Bone marrow (tissue), 2 donors: ENCODE measurements at places on chromosomes 5 and 9.

DNA sequence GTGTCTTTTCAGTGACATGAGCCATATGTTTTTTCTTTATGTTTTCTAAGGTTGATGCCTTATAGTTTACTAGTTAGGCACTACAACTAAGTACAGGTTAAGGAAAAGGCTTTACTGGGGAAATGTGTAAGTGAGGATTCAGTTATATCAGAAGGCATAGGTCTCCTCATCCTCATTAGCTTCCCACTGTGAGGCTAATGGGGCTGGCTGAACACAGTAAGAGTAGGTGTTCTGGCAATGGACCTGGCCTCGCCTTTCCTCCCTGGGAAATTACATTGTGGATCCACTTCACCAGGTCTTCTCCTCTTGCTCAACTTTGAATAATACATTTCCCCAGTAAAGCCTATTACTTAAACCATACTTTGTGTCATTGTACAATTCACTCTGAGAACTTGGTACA lies 225.5 kb downstream of the PTPRD start:
- no peak for DNase-seq

- DNase-seq: no peak
These were observed 19.4 kb upstream of the RECK start for GRCh38 chr9:36017278-36017677.

DNA sequence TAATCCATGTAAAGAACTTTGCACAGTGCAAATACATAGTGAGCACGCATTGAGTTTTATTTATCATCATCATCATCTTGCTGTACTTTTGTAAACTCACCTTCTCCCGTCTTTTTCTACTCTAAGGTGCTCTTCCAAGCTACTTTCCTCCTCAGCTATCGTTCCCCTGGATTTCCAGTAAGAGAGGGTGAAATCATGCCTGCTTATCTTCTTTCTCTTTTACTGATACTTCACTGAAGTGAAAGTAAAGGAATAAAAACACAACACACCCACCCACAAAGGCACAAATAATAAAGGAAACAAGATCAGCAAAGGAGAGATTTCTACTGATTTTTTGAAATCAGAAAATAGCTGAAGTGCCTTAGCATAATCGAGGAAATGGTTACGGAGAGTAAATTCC lies 509.9 kb downstream of the RAB3C start:
- DNase-seq: no peak

DNA sequence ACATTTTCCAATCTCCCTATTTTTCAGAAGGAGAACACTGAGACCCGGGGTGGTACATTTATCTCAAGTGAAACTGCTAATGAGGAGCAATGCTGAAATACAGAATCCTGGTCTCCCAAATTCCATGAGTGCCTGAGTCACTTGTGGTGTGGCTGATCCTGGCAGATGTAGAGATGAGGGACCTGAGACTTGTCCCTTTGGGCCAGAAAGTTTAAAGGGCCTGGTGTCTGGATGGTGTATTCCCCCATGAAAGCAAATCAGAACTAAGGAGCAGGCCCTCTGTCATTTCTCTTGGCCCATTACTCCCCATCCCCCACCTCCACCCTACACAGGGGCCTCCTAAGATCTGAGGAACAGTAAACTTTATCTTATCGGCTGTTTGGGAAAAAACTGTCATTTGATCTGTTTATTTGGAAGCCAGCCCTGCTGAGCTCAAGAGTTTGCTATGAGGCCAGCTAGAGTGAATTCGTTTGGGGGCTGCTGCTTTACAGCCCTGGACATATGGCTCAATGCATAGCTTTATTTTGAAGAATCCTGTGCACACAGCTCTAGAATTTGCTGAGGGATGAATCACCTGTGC lies 140.3 kb downstream of the LHFPL2 start:
- DNase-seq: no peak

DNA sequence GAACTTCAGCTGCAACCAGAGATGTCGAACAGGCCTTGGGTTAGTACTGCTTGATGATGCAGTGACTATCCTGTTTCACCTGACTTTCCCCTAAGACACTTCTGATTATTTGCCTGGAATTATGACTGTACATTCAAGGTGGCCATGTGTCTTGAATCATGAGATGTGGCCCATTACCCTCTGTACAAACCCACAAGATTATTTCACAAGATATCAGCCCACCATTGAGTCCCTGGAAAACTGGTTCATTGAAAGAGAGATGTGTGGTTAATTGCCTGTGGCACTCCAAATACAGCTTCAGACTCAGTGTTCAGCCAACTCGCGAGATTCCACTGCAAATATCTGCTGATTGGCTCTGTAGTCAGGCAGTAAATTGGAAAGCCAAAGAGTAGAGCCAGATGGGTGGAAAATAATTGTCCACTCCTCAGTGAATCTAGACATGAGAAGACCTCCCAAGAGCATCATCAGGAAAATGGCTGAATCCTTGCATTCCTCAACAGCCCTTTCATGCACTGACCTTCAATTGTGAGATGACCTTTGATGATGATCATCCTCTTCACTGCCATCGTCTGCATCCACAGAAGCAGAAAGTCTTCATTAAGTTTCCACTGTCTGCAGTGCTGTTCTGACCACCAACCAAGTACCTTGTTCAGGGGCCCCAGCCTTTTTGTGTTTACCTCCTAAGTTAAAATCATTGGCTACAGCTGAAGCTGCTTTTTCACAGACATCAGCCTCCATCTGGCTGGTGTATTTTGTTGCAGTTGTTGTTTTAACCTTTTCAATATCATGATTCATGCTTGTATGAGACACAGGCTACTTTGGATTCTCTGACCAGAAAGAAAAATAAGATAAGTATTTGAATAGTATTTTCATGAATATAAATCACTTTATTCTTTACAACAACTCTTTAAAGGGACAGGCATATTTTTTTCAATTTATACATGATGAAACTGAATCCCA lies 75.2 kb downstream of the ESM1 start:
- no peak for DNase-seq

- no peak for DNase-seq
These were observed 116.0 kb upstream of the SLC28A3 start for GRCh38 chr9:84456527-84456926.

DNA sequence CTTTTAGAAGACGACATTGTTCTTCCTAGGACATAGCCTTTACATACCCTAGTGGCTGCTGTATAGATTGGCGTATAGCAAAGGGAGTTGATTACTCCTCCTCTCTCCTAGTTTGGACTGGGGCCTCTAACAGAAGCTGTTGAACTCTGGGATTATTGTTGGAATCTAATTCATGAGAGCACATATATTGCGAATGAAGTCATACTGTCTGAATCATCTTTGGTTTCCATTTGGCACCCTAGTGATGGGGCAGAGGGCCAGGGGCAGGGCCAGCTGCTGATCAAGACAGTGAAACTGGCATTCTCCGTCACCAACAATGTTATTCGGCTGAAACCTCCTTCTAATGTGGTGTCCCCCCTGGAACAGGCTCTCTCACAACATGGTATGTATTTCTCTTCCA lies 40.3 kb downstream of the NUP188 start:
- DNase-seq: no peak

GRCh38 chr5:135891268-135891667 lies 4.4 kb downstream of the IL9 start:
- no peak for DNase-seq

DNA sequence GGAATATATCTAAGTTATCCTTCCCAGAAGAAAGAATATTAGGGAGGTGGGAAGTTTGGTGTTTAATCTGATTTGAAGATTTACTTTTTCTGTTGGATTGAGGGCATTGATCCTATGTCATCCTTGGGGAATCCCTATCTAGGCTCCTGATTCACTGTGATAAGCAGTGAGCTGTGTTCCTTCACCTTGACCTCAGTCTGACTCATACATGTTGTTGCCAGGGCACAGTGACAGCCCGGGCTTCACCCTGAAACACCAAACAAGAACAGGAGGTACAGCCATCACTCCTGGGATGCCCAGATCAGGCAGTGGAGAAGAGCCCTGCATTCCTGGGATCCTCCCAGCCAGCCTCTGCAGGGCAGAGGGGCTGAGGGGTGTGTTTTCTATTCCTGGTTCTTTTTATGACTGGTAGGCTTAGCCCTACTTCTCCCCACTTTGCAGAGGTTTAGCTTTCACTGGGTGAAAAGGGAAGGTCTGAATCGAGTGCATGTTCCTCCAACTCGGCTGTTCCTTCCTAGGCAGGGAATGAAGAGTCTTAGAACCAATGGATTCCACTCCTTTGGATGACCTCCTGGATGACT lies 3.1 kb upstream of the FAM53C start:
- no peak for DNase-seq

GRCh38 chr5:137596941-137597340 lies 97.8 kb upstream of the SPOCK1 start:
- no peak for DNase-seq

DNA sequence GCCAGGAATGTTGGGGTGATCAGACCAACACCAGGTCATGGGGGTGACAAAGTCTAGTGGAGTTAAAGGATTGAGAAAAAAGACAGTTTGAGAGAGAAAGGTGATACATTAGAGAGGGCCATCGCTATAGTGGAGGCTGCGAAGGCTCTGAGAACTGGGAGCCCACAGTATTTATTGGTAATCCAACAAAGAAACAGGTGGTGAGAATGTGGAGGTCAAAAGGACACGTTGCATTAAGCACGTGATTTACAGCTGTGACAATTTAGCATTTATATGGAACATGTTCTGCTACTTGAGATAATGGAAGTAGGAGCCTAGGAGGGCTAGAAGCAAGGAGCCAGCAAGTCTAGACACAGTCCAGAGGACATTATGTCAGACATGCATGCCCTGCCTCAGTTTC lies 2086.5 kb upstream of the C9orf72 start:
- no peak for DNase-seq

- DNase-seq: no peak
These were observed 243.8 kb downstream of the ADAMTSL1 start for GRCh38 chr9:18717759-18718158.

DNA sequence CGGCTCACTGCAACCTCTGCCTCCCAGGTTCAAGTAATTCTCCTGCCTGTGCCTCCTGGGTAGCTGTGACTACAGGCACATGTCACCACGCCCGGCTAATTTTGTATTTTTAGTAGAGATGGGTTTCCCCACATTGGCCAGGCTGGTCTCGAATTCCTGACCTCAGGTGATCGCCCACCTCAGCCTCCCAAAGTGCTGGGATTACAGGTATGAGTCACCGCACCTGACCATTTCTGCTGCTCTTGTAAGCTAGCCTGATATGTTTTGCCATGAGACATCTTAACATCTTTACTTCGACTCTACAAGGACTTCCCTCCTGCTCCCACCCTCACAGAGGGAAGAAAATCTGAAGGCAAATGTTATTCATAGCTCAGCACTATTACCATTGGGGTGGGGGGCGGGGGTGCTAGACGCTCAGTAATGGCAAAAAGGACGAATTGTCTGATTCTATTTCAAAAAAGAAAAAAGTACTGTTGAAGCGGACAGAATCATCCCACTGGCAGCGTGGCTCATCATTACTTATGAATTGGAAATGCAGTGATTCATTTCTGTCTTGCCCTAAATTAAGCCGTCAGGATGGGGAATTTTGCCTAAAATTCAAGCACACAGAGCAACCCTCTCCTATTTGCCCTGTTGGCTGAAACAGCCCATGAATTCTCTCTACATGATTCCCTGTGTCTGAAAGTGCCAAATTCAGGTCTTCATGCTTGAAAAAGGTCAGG lies 46.4 kb upstream of the WWC1 start:
- DNase-seq: no peak

DNA sequence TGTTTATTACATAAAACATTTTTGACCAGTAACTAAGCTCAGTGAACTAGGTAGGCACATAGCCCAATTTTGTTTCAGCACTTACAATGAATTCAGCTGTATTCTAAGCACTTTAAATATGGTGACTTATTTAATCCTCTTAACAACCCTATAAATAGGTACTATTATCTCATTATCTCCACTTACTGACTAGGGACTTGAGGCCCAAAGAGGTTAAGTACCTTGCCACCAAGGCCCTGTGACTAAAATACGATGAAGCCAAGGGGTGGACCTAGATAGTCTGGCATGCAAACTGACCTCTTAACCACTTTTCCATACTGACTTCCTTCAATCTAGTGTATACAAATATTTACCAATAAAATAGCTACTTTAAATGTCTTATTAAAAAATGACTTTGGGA lies 266.4 kb downstream of the ZNF608 start:
- no peak for DNase-seq

DNA sequence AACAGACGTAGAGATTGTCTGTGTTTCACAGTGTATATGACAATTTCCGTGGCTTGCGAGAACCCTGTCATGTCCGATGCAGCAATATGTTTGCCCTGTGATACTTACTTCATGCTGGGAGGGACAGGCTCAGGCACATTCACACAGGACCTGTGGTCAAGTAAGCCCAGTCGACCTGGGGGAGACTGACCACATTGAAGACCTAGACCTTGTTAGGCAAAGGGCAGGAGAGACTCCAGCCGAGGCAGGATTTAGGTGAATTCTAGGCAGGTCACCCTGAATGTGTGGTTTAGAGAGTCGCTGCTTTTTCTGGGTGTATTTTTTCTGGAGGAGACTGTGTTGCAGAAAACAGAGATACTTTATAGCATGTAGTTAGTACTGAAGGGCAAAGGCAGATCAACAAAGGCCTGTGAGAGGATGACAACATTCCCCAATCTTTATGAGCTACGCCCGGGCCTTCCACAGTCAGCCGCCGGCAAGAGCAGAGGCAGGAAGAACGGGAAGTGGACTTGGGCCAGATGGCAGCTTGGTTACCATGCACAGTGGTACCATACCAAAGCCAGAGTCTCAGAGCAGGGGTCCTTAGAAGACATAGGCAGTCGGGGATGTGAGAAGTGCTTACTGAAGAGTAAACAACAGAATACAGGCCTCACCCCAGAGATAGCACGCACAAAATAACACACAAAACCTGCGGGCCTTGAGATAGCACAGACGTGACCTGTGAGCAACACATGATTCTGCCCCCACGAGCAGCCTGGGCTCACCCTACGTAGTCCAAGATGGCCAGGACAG lies 220.7 kb downstream of the CACNA1B start:
- no peak for DNase-seq

GRCh38 chr5:168169791-168170190 lies 121.7 kb upstream of the WWC1 start:
- DNase-seq: no peak

- no peak for DNase-seq
These were observed 30.7 kb downstream of the HRH2 start for GRCh38 chr5:175688352-175689146.

DNA sequence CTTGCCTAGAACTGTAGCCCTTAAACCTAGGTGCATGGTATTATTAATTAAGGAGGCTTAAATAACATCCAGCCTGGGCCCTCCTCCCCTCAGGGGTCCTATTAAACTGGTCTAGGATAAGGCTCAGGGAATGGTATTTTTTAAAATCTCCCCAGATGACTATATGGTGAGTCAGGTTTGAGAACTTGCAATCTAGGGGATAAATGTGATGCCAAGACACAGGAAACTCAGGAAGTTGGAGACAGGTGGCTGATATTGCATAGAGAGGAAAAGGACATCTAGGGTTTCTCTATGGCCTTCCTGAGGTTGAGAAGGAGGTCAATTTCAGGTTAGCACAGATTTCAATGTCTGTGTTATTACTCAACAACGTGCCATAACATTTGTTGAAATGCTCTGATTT lies 581.0 kb downstream of the TLE1 start:
- DNase-seq: no peak

GRCh38 chr5:181161534-181162175 lies 14.3 kb downstream of the OR2V2 start:
- DNase-seq: no peak
